ENCODE measurements at places on chromosomes 2 and 18.

DNA sequence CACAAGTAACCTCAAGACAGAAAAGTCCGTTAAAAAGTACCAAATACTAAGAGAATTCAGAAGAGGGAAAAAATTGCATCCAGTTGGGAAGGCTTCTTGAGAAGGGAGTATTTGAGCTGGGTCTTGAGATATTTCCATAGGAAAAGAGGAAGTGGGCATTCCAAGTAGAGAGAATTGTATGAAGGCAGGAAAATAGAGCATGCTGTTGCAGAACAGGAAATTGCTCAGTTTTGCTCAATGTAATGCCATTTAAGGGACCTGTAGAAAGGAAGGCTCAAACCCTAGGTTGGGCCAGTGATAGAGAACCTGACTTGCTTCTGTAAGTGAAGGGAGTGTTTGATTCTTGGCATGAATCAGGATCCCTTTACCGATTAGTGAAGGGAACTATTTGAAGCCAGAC, 1.0 kb upstream of the ZC3H8 start:
- DNase-seq = no peak

DNA sequence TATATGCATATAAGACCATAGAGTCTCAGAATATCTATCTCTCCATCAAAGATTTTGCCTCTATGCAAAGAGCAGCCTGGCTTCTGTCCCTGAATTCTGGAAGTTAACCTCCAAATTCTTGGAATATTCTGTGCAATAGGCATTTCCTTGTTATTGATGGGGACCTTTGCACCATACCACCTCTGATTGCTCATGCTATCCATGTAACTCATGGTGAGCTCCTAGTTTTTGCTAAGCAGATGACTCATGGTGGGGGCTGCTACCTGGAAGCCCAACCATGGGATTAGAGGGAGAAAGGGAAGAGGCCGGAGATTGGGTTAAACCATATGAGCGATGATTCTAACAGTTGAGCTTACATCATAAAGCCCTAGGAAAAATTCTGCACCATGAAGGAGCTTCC, 310.2 kb upstream of the FIGN start:
- DNase-seq = no peak

DNA sequence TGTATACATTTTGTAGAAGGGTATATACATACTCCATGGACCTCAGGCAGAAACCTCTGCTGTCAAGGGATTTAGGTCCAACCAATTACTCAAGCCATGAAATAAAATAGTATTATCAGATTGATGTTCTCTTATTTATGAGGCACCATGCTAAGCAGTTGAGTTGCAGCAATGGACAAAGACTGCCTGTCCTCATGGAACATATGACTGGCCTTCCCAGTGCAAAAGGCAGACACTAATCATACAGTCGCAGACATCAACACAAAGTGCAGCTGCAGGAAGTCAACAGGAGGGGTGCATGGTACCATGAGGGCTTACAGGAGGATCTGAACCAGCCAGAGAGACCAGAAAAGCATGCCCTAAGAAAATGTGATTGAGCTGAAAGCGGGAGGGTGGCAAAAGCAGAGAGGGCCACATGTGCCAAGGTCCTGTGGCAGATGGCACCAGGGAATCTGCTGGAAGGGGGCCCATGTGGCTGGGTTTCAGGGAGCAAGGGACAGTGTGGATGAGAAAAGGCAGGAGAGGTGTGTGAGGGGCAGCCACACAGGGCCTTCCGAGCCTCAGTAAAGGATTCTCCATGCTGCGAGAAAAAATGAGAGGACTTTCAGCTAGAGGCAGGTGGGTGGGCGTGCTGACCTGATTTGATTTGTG, 61.4 kb upstream of the RNF152 start:
- no peak for DNase-seq

GRCh38 chr18:46560671-46561045, 96.4 kb downstream of the LOXHD1 start:
- no peak for DNase-seq

DNA sequence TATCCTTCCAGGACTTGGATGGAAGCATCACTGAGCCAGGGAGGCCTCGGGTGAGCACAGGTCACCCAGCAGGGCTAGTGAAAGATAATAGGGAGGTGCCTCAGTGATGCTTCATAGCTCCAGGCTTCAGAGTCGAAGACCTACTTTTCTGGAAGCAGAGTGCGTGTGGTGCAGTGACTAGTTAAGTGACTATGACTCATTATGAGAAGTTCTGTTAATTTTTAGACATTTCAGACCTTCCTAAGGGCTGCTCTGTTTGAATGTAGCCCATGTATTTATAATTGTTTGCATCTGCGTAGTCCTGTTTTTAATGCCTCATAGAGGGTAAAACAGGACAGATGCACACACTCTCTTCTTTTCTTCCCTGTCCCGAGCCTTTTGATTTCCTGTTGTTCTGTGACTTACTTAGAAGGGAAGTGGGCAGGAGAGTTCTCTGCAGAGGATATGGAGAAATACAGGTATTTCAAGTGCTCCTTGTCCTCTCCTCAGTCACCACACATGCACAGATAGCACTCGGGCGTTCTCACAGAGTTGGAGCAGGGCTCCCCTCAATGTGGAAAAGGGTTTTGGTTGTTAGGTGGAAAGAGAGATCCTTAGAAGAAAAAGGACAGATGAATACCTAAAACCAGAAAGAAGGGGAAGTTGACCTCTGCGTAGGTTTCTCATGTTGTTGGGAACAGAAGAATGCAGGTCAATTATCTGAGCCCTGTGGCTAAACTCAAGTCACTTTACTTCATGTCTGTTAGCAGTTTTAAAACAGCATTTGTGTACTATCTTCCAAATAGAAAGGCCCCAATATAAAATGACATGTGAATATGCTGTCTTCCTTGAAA, 34.7 kb downstream of the RALB start:
- DNase-seq = no peak

GRCh38 chr18:13461936-13462335, 243.4 kb downstream of the LDLRAD4 start:
- DNase-seq = no peak

DNA sequence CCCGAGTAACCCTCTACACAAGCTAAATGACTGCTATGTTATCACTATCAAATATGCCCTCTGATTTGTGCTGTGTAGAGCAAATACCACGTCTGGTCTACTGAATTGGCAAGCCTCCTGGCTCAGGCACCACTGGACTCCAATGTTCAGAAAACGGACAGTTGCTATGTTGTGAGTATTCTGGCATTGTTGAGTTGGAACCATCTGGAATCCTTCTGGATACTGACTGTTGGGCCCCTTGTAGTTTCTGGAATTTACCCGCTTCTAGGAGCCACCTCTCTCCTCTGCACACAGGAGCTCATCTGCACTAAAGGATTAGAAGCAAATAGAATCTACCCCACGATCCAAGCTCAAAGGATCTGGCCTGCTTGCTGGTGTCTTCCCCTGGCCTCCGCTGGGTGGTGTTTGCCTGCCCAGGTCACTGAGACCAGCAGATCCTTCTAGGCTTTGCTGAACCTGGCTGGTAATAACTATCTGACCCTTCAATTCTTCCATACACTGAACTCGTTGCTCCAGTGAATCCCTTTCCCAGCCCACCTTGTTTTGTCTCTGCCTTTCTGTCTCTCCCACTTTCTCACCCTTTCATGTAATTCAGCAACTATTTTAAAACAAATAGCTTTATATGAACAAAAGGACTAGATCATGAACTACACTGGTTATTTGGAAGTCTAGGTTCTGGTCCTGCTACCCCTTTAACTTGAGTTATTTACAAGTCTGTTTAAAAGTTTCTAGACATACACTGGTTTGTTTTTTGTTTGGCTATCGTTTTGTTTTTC, 2.1 kb upstream of the HAAO start:
- no peak for DNase-seq

GRCh38 chr2:174568425-174568824, 29.2 kb downstream of the WIPF1 start:
- DNase-seq = no peak

- no peak for DNase-seq
Measured at GRCh38 chr18:58362027-58362575, 266.8 kb downstream of the ALPK2 start.

GRCh38 chr18:9260388-9261380, 73.9 kb upstream of the TWSG1 start:
- DNase-seq = no peak

DNA sequence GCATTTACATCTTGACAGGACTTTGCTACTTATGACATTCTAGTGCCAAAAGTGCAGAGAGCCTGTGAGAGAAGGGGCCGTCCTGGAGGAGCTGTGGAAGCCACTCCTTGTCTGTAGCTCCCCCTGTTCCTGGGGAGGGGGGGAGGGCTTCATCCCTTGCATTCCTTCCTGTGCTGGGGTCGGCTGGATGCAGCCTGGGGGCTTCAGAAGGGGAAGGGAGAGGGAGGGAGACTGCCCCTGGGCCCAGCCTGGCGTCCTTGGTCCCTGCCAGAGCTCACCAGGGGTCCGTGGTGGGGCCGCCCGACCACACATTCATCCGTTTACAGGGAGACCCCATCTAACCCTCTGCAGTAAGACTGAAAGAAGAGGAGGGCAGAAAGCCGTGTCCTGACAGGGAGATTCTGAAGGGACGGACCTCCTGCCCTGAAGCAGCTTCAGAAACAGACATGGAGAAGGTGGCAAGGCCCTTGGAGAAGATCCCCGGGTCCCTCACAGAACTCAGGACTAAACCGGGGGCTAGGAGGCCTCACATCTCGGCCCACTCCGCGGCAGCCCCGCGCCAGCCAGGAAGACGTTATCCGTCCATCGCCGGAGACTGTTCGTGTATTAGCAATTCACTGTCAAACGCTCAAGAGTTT, 258.3 kb upstream of the SALL3 start:
- no peak for DNase-seq

DNA sequence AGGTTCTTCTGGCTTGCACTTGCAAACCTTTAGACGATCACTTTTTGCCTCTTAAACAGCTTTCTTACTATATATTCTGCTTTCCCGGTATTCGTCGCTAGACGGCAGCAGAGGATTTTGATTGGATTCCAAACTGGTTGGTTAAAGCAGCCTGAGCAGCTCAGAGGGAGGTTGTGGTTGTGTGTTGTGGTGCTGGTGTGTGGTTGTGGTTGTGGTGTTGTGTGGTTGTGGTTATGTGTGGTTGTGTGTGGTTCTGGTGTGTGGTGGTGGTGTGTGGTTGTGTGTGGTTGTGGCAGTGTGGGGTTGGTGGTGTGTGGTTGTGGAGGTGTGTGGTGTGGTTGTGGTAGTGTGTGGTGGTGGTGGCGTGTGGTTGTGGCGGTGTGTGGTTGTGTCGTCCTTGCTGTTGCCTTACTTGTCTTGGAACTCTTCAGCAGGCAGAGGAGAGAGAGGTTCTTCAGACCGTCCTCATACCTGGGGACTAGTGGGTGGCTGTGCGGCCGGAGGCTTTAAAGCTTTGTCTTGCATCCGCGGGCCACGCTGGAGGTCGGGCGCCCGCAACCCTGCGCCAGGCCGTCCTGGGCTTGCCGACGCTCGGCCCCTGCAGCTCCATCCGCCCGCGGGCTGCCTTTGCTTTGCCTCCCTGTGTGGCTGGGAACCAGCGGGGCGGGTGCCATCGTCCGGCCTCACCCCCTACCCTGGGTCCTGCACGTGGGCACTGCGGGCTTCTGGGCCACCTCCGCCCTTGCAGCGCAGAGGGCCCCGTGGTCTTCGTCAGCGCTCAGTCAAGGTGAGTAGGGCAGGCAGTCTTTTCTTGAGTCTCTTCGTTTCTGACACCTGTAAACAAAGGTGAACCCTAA, 190.8 kb downstream of the ARHGAP28 start:
- DNase-seq = no peak

- DNase-seq = no peak
Measured at GRCh38 chr2:217430916-217431576, 571.2 kb upstream of the TNP1 start.

DNA sequence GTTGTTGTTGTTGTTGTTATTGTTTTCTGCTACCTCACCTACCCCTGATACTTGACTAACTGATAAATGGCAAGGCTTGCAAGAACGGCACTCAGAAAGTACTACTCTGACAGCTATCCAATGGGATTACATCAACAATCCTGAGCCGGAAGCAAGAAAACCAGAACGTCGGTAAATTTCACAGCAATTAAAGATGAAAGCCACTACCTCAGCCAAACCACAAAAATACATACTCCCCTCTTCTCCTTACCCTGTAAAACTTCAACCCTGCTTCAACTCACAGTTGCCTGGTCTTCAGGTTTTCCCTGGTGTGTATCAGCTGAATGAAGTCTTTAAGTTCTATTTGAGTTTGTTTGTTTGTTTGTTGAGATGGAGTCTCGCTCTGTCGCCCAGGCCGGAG, 293.7 kb upstream of the RND3 start:
- DNase-seq = no peak

DNA sequence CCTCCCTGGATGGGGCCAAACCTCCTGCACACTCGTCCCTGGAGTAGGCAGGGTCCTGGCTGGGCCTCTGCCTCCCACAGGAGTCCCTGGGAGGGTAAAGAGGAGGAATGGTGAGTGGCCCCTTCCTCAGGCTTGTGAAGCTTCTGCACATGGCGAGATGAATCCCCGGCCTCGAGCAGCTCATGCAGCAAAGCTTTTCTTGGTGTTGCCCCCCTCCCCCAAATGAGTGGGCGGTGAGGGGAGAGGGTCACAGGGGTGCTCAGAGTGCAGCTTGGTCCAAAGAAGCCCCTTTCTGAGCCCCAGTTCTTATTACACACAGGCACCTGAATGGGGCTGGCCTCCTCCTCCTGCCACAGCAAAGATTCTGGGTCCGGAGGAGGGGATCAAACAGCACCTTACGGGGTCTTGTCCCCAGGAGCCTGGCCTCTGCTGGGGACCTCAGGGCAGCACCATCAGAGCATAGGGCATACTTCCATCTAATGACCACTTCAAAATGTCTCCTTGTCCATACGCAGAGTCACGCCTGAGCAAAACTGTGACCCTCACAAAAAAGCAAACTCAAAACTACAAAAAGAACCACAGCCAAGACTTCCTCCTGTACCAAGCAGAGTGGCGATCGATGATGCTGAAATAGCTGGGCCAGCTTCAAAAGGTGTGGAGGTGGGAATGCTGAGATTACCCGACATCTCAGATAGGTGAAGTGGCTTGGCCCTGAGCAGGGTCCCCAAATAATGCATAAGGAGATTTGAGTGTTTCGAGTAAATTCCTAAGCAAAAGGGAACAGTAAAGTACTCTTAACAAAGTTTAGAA, 148.4 kb upstream of the TWIST2 start:
- no peak for DNase-seq

DNA sequence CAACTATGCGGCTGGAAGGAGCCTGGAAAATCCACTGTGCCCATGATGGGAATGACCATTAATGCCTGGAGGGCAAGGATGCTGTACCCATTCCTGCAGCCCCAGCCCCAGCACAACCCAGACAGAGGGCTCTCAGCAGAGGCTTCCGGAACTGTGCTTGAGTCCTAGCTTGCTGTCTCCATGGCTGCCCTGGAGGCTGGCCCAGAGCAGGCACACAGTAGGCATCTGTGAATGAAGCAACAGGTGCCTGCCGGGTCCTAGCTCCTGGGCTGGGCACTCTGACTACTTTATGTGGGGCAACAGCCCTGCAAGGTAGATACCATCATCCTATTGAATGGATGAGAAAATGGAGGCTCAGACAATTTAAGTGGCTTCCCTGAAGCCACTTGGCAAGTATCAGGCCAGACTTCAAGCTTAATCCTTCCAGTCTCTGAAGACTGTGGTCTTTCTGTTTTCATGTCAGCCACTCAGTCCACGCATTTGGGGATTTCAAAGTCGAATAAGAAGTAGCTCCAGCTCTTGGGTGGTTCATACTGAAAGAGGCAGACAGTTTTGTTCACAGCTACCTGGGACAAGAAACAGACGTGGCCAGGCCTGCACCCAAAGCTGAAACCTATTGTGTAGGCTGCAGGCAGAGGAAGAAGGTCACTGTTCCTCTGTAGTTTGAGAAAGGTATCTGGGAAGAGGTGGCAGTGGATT, 237.5 kb downstream of the ZBTB7C start:
- no peak for DNase-seq

GRCh38 chr2:66127656-66128055, 307.3 kb upstream of the MEIS1 start:
- no peak for DNase-seq
